ENCODE measurements at places on chromosomes 6 and 20.

GRCh38 chr20:51661609-51662178 is 106.5 kb downstream of the ATP9A start:
- DNase-seq: no peak

DNA sequence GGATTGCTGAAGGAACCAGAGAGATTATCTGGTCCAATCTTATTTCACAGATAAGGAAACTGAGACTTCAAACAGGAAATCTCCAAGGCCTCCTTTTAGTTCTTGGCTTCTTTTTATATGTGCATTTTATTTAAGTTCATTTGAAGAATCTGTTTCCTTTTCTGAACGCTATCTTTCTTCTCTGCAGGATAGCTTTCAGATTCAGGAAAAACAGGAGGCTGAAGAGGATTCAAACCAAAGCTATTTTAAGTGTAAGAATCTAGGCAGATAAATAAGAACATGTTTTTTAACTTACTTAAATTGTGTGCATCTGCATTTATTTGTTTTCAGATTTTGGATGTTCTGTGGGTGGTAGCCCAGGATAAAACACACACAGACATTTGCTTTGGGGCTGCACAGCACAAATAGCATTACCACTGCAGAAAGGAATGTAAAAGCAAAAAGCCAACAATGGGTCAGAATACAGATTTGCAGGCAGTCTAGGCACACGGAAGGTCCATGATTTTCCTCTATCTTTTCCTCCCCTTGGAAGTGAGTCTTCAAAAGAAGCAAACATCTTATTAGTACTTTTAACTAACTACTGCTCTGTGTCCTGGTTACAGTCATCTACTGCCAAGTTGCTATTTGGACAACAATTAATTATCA is 188.8 kb upstream of the TBX18 start:
- no peak for DNase-seq

DNA sequence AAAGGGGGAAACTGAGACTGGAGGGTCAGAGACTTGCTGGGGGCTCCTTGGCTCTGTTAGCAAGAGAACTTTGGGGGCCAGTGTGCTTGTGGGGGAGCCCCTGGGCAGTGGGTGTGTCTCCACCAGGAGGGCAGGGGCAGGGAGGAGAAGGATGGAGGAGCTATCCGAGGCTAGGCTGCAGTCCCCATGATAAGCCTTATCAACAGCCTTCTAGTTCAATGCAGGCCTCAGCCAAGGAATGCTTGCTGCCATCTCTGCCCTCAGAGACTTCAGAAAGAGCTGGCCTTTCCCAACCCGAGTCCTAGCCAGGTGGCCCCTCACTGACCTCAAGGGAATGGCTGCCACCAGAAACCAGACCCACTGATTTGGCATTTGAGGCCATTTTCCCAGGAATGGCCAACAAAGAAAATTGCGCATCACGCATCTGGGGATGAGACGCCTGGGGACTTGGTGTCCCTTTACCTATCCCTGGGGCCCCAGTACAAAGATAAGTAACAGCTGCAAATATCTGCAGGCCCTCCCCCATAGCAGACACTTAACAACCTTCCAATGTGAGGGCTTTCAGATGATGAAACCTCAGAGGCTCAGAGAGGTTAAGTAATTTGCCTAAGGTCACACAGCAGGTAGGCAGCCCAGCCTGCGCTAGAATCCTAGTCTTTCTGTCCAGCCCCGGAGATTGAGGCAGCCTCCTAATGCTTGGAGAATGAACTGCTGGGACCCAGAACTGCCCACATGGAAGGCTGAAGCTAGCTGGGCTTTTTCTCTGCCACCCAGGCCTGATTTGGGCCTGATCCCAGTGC is 4.9 kb downstream of the TGM2 start:
- no peak for DNase-seq

DNA sequence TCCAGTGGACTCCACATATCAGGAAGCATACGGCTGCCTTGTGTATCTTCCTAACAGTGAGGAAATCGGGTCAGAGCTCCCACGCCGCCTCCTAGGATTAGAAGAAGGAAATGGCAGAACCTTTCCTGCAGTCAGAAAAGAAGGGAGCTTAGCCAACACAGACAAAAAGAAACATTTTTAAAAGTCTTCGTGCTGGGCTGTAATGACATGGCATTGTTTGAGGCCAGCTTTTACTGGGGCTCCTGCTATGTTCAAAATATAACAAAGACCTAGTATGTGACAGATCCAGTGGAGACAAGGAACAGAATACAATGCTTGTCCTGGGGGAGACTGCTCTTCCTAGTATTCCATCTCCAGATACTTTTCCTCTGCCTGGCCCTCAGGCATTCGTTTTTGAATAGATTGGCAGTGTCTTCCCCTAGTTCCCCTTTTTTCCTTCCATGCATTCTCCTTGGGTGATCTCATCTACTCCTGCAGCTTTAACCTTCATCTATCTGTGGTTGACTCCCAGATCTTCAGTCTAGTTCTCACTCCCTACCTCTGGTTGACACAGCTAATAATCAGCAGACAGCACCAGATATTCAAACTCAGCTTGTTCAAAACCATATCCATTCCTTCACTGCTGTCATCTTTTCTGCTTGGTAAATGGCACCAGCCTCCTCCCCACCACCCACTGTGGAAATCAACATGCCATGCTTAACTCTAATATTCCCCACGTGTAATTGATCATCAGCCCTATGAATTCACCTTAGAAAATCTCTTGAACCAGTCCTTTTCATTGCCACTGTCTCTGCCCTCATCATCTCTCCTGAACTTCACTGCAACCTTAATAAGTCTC is 94.5 kb upstream of the VSTM2L start:
- no peak for DNase-seq

DNA sequence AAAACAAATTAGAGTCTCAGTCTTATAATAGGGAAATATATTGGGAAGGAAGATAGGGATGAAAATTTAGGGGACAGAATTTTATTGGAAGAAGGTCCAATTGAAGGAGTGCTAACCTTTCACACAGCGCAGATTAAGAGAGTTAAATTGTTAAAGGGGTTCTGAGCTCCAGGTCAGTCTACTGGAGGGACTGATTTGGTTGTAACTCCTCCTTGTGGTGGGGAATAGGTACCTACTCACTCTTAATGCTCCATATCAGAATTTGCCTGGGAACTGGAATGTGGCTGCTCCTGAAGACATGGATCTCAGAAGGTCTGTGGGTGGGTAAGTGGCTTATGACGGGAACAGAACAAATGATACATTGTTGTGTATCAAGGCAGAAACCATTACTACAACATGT is 143.5 kb downstream of the FLRT3 start:
- DNase-seq: no peak

- no peak for DNase-seq
Observed at GRCh38 chr6:128572294-128572693, 51.9 kb upstream of the PTPRK start.

DNA sequence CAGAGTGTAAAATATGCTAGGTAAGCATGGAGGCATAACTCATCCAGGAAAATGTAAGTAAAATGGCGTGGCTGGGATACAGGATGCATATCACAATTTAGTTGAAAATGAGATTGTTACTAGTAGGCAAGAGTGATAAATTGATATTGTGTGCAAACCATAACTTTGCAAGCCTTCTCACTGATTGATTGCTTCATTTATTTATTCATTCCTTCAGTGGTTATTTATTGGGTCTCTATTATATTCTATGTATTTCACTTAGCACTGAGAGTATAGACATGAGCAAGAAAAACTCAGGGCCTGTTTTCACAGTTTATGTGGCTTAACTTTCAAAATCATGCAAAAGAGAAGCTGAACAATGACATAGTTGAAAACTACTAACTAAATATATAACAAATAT is 241.0 kb upstream of the EYS start:
- DNase-seq: no peak

DNA sequence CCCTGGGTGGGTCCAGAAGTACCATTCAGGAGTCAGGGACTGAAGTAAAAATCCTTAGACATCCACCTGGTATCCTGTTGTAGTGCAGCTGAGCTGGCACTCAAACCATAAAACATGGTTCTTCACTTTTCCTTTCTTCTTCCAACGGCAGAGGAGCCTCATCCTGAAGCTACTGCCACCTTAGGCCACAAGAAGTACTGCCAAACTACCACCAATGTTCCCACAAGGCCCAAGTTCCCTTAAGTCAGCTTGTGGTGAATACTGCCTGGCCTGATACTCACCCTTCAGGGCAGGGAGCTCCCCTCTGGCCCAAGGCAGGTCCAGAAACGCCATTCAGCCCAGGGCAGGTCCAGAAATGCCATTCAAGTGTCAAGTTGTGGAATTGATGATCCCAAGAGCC is 1053.4 kb upstream of the CITED2 start:
- DNase-seq: no peak

GRCh38 chr6:83310046-83310445 is 116.9 kb downstream of the RWDD2A start:
- DNase-seq: no peak

DNA sequence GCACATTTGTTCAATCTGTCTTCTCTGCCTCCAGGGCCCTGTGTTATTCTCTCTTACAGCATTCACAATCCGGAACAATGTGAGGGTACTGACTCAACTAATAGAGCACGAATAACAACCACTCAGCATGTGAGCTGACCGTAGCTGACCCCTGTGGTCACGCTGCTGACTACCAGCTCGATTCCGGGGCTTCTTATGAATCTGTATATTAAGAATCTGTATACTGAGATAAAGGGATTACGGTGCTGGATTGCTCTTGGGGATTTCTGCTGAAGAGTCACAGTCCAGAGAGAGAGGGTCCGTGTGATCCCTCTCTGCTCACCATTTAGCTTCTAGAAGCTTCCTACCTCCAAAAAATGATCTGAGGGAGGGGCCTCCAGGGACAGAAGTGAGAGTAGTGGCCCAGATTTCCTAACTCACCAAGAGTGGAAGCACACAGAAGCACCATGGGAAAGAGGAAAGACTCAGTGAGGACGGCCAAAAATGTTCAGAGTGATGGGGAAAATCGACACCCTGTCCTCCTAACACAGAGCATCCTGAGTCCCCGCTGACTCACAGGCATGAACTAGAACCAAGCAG is 156.2 kb downstream of the THBS2 start:
- no peak for DNase-seq

DNA sequence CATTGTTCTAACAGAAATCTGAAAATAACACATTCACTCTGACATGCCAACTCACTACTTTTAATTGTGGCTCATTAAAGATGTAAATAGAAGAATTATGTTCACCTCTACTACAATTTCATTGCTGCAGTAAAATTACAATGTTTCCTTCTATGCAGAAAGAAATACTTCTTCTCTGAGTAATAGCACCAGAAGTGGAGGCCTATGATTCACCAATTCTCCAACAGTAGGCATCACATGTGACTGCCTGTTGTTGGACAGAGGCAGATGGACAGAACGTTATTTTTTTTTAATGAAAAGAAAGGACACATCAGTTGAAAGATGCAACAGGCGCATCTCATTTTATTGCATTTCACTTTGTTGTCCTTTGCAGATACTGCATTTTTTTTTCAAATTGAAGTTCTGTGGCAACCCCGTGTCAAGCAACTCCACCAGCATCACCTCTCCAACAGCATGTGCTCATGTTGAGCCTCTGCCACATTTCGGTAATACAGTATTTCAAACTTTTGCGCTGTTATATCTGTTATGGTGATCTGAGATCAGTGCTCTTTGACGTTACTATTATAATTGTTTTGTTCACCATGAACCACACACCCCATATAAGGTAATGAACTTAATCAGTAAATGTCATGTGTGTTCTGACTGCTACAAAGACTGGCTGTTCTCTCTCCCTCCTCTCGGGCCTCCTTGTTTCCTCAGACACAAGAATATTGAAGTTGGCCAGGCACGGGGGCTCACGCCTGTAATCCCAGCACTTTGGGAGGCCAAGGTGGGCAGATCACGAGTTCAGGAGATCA is 121.4 kb downstream of the ATXN1 start:
- DNase-seq: no peak

- DNase-seq: no peak
Observed at GRCh38 chr6:21937466-21937865, 343.9 kb downstream of the SOX4 start.

DNA sequence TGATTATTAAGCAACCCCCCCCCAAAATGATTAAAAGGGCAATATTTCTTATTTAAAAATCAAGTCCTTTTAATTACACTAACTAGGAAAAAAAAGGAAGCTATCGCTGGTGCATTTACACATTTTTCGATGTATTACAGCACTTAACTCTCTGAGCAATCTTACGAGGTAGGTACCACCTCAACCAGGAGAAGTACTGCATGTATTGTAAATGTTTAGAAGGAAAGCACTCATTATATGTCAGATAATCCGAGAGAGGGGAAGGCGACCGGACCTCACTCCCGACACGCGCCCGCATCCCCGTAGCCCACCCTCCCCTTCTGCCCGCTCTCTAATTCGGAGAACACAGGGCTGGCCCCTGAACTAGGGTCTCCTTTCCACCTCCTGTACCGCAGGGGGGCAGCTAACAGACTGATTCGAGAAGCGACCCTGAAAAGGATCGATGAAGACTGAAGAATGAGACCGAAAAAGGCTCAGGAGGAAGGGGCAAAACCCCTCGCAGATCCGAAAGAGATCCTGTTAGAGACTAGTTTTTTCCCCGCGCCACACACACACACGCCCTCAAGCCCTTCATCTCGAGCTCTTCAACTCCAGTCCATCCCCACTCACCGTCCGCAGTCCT is 337 bp downstream of the ESF1 start:
- DNase-seq: no peak

DNA sequence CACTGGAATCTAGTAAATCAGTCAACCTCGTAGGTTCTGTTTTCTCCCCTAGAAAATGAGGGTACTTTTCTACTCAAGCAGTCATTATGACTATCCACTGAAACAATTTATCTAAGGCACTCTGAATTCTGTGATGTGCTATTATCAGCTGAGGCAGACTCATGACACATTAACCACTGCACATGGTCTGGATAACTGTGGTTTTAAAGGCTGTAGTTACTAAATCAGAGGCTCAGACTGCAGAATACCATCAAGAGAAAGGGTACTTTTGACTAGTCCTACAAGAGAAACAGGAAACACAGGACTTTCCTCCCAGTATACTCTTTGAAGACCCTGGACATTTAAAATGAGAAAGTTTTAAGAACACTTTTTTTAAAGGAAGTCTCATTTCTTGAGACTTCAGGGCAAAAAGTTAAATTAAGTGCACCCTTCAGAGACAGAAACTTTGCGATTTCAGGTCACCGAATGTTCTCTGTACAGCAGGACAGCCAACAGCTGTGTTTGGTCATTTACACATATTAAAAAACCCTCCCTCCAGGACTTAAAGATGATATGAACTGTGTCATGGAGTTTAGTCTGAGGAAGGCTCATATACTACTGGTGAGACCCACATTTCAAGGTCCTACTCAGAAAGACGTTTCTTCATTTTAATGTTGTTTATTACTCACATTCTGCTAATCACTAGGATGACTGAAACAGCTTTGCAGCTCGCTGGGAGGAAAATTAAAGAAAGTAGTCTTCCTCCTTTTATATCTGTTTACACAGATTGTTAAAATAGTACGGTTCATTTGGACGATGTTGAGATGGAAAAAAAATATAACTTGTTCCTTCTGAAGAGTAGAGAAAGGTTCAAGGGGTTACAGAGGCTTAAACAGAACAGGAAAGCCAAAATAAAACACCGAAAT is 19.9 kb downstream of the ATXN1 start:
- no peak for DNase-seq

DNA sequence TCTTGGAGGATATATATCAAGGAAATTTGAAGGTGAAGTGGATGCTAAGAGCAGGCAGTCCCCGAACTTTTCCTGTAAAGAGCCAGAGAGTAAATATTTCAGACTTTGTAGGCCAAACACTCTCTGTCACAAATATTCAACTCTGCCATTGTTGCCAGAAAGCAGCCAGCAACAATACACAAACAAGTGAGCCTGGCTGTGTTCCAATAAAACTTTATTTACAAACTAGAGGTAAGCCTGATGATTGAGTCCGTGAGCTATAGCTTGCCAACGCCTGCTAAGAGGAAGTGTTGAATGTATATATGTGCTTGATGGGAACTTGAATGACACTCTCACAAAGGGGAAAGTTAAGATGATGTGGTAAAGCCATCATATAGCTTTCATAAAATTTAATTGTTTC is 166.0 kb upstream of the PLN start:
- DNase-seq: no peak
